NCI-H446 (cell line): ENCODE measurements at places on chromosomes 4 and X.

- peak; percentile 65 for DNase-seq
Observed at GRCh38 chr4:169103966-169104412, 93.9 kb upstream of the CBR4 start.

DNA sequence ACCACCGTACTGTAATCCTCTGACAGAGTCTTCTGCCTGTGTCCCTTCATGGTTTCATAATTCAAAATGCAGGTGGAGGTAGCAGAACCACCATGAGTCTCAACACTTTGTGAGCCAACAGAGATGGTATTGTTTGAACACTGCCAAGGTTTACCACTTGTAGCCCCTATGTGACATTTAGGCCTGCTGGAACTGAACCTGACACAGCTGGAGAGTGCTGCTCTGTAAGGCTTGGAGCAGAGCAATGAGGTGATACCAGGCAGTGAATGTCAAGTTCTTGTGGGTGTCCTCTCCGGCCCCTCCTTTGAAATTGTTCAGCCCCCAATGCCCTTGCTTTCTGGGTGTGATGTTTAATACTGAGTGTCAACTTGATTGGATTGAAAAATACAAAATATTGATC lies 1042.9 kb downstream of the ARAP2 start:
- DNase-seq = no peak

DNA sequence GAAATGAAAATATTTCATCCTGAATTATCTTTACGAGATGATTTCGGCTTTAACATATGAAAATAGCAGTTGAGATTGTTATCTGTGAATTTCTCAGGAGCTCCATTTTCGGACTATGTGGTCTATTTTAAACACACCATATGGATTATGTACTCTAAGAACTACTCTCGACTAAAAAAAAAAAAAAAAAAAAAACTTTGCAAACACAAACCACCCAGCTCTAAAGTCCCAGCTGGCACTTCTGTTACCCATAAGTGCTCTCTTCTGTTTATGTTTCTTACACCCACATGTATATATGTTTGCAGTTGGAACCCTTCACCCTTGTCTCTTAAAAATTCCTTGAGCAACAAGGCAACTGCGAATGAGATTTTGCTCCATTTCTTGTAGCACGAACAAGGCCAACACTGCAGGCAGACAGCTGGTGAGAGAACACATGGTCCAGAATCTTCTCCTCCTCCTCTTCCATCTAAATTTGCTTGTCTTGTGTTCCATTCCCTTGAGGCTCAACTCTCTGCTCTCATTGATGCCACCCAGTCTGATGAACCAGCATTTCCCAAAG lies 172.7 kb upstream of the HCCS start:
- DNase-seq = no peak

GRCh38 chr4:153733751-153734448 lies 25.9 kb downstream of the RNF175 start:
- no peak for DNase-seq

- DNase-seq = no peak
Observed at GRCh38 chrX:153939573-153939972, 4.7 kb upstream of the NAA10 start.

- no peak for DNase-seq
Observed at GRCh38 chrX:134551376-134552048, 91.5 kb downstream of the HPRT1 start.

GRCh38 chr4:5711479-5712184 lies 631 bp downstream of the EVC start:
- no peak for DNase-seq

- peak; percentile 2 for DNase-seq
Observed at GRCh38 chrX:108442901-108443464, 3.3 kb downstream of the COL4A5 start.

DNA sequence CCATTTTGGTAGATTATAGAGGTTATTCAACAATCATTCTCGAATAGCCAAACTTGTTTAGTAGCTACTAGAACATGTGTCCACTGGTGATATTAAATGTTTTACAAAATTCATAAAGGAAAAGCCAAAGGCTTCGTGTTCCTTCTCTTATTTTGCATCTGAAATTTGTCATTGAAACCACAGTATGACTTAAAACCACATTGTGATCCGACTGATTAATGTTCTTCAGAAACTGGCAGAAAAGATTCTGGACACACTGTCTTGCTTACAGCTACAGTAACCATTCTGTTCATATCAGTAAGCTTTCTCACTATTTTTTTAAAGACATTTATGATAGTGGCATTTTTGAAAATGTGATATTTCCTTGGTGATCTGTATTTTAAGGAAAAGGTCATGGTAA lies 2.6 kb upstream of the SMARCA1 start:
- no peak for DNase-seq

DNA sequence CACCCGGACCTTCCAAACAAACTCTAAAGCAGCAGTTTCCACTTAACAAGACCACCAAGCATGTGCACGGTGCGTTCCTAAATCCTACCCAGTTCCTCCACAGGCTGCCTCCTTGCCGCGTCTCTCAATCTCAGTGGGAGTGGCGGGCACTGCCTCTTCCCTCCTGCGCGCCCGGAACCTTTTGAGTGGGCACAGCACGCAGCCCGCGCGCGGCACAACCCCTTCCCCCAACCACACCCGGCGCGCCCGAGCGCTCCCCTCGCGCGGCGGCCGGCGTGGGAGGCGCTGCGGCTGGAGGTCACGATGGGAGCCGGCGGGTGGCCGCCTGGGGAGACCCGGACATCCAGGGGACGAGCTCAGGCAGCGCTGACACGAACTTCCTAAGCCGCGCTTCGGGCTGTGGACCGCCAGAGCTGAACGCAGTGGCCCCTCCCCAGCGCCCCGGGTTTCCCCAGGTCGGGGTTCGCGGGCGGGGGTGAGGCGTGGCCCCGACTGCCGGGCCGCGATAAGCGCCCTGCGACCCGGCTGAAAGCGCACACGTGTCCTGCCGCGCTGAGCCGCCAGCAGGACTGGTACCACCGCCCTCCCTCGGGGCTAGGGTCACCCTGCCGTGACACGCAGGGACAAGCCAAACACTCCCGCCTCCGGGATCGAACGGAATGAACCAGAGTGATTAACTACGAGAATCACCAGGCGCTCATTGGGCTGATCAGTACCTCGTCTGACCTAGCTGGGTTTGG lies at the start of gene ABCG2:
Gene ABCG2 (minus strand): TSS at position 151 of the 740 bp plus-strand sequence. CDS start 18,644 bp downstream, outside the sequence.
- no peak for DNase-seq

DNA sequence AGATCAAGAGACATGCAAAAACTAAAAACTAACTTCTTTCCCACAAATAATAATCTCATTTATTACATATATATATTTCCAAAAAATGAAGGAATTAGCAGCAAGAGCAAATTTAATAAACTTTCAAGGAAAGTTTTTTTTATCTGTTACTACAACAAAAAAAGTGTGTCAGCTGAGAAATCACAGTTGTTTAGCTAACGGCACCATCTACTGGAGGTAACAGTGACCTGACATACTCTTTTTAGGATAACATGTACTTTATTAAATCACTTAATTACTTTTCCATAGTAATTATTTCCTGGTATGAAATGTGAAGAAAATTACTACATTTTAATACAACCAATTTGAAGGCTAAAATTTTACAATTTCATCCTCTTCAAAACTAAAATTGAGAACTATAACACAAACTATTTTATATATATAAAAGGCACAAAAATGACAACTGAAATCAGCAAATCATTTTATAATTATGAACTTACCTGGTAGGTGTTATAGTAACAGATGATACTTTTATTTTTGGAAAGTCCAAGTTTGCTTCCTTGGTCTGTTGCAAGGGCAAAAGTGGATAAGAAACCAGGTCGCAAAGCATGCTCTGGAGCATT lies 9.1 kb downstream of the LAMTOR3 start:
- DNase-seq = peak; percentile 58

DNA sequence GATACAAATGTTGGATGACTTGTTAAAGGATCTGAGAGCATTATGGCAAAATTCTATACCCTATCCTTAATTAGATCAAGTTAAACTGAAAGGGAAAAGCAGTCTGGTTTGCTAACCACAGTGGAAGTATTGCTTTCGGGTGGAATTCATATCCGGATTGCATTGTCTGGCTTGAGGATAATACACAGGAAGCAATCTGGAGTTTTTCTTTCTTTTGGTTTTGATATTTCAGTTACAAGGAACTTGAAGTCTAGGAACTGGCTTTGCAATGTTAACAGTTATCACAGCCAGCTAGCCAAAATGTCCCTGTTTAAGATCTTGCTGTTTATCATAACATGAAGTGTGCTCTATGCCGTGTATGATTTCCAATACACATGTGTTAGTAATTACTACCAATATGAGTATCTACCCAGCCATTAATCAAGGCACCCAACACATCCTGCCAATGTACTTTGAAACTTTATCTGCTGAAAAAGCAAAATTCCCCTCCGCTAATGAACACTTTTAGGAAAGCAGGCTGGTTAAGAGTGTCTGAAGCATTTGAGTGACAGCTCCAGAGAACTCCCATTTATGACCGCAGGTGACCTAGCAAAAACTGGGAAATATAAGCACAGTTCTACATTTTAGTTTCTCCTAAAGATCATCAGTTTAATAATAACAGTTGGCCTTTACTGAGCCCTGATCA lies 146.4 kb downstream of the PALLD start:
- DNase-seq = no peak

- DNase-seq = no peak
Observed at GRCh38 chrX:5051831-5052491, 1176.7 kb downstream of the NLGN4X start.

DNA sequence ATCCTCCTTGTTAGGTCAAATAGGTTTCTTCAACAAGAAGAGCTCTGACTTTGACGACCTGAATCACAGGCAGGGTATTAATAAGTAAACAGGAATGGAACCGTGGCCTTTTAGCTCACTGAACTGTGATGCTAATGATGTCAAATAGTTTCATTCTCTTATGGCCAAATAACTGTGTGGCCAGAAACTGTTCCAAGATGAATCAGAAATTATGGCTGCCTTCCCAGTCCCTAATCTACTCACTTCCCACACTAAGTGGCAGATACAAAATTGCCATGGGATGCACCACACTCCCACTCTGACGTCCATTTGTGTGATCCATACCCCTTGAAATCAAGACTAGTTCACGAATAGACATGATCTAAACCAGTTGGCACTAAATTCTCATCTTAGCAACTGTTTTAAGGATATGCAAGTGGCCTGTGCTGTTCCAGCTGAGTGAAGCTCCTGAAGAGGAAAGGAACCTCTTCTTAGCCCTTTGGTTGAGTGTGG lies 455.4 kb downstream of the IL15 start:
- DNase-seq = peak; percentile 59

- DNase-seq = peak; percentile 24
Observed at GRCh38 chr4:128757712-128758111, 51.8 kb upstream of the JADE1 start.

GRCh38 chrX:110161361-110161686 lies 156.6 kb downstream of the AMMECR1 start:
- DNase-seq = no peak

- DNase-seq = no peak
Observed at GRCh38 chr4:18014269-18014668, 7.3 kb downstream of the LCORL start.

DNA sequence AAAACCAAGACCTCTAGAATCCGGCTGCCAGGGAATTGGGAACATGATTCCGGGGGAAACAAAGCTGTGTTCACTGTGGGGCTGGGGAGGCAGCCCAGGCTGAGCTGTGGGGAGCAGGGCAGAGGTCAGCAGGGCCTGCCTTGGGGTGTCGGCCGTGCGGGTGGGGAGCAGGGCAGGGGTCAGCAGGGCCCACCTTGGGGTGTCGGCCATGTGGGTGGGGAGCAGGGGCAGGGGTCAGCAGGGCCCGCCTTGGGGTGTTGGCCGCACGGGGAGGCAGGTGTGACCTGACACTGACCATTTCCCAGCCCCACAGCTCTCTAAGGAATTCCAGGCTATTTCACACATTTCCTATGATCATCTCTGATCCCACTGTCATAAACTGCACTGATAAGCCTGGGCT lies 45.6 kb upstream of the CPLX1 start:
- no peak for DNase-seq

DNA sequence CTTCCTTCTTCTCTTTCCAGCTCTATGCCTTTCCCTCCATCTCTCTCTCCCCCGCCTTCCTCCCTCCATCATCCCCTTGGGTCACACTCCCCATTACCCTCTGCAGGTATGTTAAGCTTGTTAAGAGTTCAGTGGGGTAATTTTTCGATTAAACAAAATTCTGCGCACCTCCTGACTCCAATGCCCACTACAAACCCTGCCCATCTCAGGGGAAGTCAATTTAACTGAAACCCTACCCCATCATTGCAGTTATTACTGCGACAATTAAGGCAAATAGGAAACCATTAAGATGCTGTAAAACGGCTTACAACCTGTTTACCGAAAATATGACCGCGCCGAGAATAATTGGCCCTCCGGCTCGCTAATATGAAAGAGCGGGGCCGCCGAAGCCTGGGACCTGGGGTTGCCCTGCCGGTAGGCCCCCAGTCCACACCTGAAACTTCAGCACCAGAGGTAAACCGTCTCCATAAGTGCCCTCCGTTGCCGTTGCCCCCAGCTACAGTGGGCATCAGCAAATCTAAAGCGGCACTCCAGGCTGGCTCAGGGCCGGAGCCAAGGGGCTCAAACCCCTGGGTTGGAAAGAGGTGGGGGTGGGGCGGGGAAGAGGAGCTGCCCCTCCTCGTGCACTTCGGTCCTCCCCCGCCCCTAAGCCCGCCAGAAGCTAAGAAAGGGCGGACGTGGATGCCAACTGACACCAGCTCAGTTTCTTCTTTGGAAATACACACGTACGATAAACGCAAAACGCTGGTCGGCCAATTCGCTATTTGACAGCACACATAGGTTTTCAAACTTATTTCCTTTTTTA lies 4.8 kb downstream of the ARX start:
- no peak for DNase-seq

- DNase-seq = no peak
Observed at GRCh38 chr4:5631352-5632065, 76.8 kb downstream of the EVC2 start.

- DNase-seq = no peak
Observed at GRCh38 chr4:160265014-160265413, 1162.1 kb downstream of the RAPGEF2 start.

GRCh38 chr4:32748498-32748897 lies 2028.3 kb downstream of the PCDH7 start:
- no peak for DNase-seq

DNA sequence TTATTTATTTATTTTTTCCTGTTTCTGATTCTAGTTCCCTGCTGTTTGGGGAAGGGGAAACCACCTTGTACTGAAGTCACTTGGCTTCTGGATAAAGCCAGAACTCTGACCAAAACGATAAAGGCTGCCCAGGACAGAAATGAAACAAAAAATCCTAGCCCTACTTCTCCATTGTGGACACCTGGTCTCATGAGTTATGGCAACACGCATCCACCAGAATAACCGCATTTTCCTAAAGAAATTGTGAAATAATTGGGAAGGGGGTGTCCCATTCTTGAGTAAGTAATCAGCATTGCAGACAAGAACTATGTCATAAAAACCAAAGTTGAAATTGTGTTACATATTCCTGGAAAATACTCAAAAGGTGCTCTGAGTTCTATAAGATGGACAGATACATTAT lies 42.1 kb downstream of the SLC9A7 start:
- no peak for DNase-seq

- no peak for DNase-seq
Observed at GRCh38 chr4:76589402-76589801, 154.4 kb downstream of the SHROOM3 start.
